HS-27A (cell line): ENCODE measurements at places on chromosomes 3 and 15.

GRCh38 chr3:46544771-46545503, 21.2 kb downstream of the LRRC2 start:
- no peak for DNase-seq

DNA sequence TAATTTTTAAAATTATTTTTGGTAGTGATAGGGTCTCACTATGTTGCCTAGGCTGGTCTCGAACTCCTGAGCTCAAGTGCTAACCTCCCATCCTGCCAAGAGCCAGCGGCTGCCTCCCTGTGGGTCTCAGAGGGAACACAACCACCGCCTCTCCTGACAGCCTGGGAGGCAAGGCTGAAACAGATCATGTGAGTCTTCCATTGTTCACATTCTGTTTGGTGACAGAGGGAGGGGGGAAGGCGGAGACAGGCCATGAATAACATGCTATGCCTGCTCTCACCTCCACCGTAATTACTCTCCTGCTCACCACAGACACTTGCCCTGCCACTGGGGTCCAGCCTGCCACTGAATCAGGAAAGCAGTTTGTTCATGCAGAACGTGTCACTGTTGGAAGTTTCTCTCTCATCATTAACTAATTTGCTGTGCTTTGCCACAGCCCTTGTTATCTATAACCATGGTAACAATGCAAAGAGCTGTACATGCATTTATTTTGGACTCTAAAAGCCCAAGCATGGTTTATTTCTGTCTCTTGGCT, 78.4 kb upstream of the RASGRF1 start:
- peak; percentile 64 for DNase-seq

- DNase-seq, result no peak
Observed at GRCh38 chr3:108887121-108887520, 64.5 kb downstream of the TRAT1 start.

- no peak for DNase-seq
Observed at GRCh38 chr3:156594219-156594683, 39.3 kb upstream of the SSR3 start.

DNA sequence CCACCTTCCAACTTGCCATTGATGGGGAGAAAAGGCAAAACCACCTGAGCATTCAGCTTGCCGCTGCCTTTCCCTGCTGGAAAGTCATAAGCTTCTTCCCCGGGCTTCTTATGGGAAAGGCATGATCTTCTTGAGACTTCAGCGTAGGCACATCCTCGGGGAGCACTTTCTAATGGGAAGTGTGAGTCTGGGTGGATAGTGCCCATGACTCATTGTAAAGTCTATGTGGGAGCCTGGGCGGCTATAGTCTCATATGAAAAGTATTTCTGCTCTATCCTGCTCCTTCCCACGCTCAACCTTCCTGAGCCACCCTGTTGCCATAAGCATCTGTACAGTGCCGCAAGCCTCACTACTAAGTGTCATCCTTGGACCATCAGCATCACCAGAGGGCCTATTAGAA, 309.9 kb upstream of the THBS1 start:
- peak; percentile 90 for DNase-seq

DNA sequence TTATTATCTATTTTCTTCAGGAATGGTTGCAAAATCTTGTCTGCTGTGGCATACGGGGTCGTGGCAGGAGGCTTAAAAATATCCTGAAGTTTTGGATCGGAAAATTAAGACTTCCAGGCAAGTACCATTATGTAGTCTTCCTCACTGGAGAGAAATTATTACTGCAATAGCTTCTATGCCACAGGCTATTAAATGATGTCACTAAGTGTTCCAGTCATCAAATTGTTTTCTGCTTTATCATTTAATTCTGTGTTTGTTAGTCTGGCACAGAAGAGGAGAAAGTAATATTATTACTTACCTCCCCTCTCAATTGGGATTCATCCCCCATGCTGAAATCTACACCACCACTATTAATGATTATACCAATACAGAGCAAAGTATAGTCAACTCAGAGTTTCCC, 378.2 kb upstream of the ALCAM start:
- DNase-seq, result no peak

- no peak for DNase-seq
Observed at GRCh38 chr3:139524841-139525636, 14.5 kb downstream of the RBP1 start.

GRCh38 chr3:12461097-12461649, 23.1 kb upstream of the TSEN2 start:
- no peak for DNase-seq

DNA sequence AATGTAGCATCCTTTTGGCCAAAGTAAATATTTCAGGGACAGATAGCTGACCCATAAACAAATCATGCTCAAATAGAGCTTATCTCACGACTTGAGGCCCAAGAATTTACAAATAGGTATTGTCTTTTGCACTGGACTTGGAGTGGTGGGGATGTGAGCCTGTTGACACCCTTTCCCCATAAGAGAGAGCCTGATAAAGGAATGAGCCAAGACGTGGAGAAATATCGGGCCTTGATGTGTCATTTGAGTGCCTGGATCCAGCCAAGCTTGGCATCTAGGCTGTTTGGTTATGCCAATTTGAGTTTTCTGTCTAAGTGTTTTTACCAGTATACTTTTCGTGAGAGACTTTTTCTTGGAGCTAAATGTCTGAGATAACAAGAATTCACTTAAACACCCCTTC, 112.9 kb upstream of the RGMA start:
- DNase-seq, result no peak

DNA sequence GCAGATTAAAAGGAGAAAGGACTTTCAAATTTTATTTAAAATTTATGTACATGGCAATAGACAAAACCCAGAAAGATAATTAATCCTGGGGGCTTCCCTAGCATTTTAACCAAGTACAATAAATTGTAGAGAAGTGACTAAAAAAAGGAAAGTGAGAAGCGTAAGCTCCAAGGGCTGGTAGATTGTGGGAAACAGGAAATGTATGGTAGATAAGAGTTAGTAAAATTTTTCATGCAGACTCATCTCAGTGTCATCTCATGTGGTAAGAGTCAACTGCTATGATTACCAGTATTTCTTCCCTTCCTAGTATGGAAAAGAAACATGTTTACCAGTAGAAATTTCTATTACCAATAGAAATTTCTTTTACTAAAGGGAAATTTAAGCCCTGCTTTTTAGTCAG, 464.3 kb upstream of the AGTR1 start:
- DNase-seq, result no peak

- no peak for DNase-seq
Observed at GRCh38 chr3:58009026-58009748, 965 bp downstream of the FLNB start.

GRCh38 chr3:61928039-61928438, 366.7 kb downstream of the PTPRG start:
- DNase-seq, result no peak

- DNase-seq, result no peak
Observed at GRCh38 chr15:44654858-44655257, 8.6 kb downstream of the SPG11 start.

DNA sequence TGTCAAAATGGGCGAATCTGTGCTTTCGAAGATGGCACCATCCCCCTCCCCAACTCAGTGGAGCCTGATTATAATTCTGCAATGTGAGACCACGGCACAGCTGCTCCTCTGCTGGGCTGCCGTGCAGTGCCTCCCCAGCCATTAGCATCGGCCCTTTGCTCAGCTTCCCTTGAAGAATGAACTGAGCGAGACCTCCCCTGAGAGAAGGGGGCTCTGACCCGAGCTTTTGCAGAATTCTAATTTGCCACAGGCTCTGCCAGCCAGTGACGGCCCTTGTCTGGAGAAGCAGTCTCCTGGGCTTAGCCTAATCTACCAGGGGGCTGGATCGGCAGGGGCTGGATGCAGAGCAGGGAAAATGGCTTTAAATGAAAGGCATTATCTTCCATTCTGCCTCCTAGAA, 57.2 kb downstream of the GLDN start:
- DNase-seq, result no peak

DNA sequence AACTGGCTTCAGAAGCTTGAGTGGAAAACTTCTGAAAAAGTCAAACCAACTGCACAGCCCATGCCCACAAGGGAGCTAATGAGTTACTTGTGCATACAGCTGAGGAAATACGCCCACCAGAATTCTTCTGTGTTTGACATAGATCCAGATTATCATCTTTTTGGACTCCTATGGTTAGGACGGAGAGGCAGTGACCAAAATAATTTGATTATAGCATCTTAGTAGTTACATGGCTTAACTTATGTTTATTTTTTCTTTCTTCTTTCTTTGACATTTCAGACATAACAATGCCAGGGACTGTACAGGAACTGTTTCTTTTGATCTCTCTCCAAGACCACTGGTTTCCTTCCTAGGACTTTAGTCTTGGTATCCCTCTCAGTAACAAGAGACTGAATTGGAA, 246.1 kb upstream of the RASGRP1 start:
- no peak for DNase-seq

- DNase-seq, result peak; percentile 14
Observed at GRCh38 chr15:41971089-41971894, 1.1 kb downstream of the EHD4 start.

GRCh38 chr15:87496795-87497194, 759.7 kb downstream of the NTRK3 start:
- DNase-seq, result no peak

- no peak for DNase-seq
Observed at GRCh38 chr3:42228796-42229195, 37.2 kb downstream of the CCK start.

DNA sequence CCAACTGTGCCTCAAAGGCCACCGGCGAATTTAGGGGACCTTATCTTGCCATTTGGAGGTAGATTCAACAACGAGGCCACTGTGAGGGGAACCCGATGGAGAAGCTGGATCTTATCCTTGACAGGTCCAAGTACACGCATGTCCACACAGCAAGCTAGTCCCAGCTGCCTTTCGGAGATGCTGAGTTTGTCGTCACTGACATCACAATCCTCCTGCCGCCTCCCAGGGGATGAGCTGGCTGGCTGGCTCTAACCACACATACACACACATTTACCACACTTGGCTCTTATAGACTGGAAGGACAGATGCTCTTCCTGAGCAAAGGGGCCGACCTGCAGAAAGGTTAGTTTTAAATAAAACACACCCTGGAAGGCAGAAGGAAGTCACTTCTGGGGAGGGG, 176.3 kb downstream of the STT3B start:
- no peak for DNase-seq

GRCh38 chr3:141972399-141972798, 96.0 kb downstream of the ATP1B3 start:
- no peak for DNase-seq

GRCh38 chr3:141178551-141178950, 53.1 kb upstream of the PXYLP1 start:
- DNase-seq, result no peak

DNA sequence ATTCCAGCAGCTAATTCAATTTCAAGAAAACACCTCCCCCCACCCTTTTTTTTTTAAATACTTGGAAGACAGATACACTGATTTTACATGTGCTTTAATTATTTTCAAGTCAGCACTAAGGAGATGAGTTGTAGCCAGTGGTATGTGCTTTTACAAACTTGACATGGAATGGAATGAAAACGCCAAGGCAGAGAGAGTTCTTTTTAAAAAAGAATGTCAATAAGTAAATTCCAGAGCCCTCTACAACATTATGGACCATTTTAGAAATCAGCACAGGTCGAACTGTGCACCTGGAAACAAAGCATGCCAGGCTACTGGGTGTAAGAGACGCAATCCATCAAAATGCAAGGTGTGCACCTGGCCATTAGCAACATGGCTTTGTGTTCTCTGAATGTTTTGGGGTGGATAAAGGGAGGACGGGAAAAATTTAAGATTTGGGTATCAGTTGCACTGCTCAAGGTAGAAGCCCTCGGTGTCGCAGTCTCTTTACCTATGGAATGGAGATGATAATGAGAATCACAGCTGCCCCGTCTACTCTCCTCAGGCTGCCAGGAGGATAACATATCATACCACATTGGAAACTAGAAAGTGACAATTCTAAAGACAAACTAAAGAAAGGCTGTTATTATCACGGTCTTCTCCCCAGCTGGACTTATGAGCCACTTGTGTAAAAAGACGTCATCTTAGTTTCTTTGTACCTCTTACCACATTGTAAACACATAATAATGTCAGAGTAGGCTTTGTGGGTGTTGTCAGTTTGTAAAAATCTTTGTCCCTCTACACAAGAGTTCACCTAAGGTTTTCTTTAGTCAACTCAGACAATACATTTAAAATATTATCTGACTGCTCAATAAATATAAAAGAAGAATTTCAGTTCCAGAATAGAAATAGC, 107.4 kb upstream of the PRICKLE2 start:
- no peak for DNase-seq

- no peak for DNase-seq
Observed at GRCh38 chr3:65729555-65729954, 309.2 kb downstream of the MAGI1 start.

- DNase-seq, result no peak
Observed at GRCh38 chr15:63348392-63348791, 33.3 kb downstream of the CA12 start.

GRCh38 chr15:32824777-32825176, 107.0 kb downstream of the GREM1 start:
- peak; percentile 84 for DNase-seq

DNA sequence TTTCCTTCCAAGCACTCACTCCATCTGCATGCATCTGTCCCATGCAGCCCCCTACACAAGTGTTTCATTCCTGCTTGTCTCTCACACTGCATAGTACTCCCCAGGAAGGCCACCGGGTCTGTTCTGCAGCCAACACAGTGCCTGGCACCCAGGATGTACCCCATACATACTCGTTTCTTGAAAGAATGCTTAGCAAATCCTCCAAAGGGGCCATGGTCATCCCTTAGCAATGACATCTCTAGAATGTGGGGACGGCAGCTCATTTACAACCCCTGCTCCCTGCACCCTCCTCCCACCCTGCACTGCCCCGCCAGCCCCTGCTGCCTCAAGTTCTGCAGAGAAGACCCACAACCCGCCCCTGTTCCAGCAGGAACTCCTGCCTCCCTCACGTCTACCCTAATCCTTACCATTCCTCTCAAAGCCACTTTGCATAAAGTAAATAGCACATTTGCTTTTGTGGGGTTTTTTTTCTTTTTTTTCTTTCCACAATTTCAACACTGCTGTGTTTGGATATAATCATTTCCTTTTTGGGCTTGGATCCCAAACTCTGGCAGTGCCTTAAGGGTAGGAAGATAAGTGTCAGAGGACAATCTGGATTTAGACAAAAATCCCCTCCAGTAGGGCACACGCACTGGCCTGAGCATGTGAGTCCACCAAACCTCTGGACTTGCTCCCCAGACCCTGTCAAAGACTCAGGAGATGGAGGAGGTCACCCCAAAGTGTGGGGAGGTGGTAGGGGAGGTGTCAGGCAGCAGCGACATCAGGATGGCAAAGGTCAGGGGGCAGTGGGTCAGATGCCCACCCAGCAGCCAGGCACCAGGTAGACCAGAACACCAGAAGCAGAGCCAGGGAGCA, 68.4 kb downstream of the MEGF11 start:
- DNase-seq, result no peak

DNA sequence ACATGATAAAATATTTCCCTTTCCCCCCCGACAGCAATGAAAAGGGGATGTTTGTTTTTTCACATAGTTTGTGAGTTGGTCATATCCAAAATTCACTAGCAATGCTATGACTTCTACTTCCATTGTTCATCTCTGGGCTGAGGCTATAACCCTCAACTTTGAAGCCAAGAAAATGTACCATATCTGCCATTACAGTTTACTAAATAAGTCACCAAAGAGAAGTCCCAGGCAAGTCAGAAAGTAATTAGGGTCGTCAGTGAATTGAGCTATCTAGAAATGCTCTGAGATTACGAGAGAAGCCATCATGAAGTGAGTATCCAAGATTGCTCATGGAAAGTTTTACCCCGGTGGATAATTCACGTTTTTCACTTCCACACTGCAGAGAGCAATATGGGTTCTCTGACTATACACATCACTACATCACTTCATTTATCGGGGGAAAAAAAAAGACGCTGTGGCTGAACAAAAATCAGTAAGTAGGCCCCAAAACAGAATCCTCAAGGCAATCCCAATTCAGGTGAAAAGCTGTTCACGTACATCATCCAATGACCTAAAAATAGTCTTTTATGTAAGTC, 1.4 kb downstream of the PEAK1 start:
- DNase-seq, result peak; percentile 46
